ENCODE measurements at places on chromosomes 1 and 21.

- DNase-seq, result no peak
Measured at GRCh38 chr1:214066190-214066589, 78.4 kb downstream of the PROX1 start.

- no peak for DNase-seq
Measured at GRCh38 chr1:167515893-167516321, 2.4 kb downstream of the CD247 start.

DNA sequence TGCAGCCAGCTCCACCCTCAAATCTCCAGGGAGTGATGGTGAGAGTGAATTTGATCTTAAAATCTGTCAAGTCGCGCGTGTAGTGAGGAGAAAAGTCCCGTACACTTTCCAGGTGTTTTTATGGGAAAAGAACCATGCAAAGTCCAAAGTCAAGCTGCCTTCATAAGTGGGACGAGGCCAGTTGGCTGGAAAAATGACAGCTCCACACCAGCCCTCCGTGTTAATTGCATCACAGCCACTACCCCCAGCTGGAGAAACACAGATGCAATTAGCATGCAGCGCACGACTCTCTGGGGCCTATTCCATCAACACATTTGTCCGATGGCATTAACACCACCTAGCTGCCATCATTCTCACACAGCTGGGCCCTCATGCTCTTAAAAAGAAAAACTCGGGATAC is 68.4 kb downstream of the KLHDC7A start:
- DNase-seq, result no peak

GRCh38 chr1:205434738-205435137 is 12.9 kb upstream of the LEMD1 start:
- no peak for DNase-seq

GRCh38 chr1:24903560-24903954 is 26.5 kb downstream of the RUNX3 start:
- DNase-seq, result no peak

GRCh38 chr21:15826147-15826780 is 96.5 kb downstream of the USP25 start:
- DNase-seq, result no peak

- no peak for DNase-seq
Measured at GRCh38 chr1:229379846-229380245, 37.0 kb upstream of the CCSAP start.

GRCh38 chr1:42926879-42927242 is 31.8 kb downstream of the SLC2A1 start:
- DNase-seq, result no peak

GRCh38 chr1:246216906-246217305 is 290.2 kb downstream of the SMYD3 start:
- no peak for DNase-seq

- DNase-seq, result no peak
Measured at GRCh38 chr21:30448514-30448913, 8.4 kb downstream of the KRTAP15-1 start.

GRCh38 chr1:216576234-216576937 is 146.8 kb downstream of the ESRRG start:
- no peak for DNase-seq

All from GDM1 (cell line).